ENCODE measurements at places on chromosomes 3 and 15.
A peak's percentile ranks its signal among the peaks of the same experiment; 100 is the strongest.

DNA sequence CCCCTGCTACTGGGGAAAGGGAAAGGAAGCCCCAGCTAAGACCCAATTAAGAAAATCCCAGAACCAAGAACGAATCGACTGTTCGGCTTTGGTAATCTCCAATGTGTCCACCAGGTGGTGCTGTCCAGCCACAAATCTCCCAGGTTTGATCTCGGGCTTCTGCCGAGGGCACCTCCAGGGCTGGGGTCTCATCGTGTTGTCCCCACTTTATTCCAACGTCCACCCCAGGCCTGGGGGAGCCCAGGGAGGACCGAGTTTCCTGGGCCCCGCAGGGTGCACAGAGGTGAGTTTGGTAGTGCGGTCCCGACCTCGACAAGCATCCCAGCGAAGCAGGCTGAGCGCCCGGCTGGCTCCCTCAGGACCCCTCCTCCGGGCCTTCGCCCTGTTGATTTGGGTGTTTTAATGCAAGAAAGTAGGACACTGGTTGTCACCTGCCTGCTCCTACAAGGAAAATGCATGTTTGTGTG is 185.1 kb downstream of the GOLGA6L6 start:
- peak; percentile 71 for DNase-seq

GRCh38 chr15:76296849-76297248 is 14.4 kb downstream of the ETFA start:
- no peak for DNase-seq

GRCh38 chr3:100103558-100104441 is 10.5 kb downstream of the FILIP1L start:
- DNase-seq, result no peak

- DNase-seq, result no peak
Measured at GRCh38 chr3:99842826-99843589, 25.3 kb downstream of the CMSS1 start.

GRCh38 chr15:97944724-97945123 is 15.8 kb upstream of the ARRDC4 start:
- DNase-seq, result no peak

DNA sequence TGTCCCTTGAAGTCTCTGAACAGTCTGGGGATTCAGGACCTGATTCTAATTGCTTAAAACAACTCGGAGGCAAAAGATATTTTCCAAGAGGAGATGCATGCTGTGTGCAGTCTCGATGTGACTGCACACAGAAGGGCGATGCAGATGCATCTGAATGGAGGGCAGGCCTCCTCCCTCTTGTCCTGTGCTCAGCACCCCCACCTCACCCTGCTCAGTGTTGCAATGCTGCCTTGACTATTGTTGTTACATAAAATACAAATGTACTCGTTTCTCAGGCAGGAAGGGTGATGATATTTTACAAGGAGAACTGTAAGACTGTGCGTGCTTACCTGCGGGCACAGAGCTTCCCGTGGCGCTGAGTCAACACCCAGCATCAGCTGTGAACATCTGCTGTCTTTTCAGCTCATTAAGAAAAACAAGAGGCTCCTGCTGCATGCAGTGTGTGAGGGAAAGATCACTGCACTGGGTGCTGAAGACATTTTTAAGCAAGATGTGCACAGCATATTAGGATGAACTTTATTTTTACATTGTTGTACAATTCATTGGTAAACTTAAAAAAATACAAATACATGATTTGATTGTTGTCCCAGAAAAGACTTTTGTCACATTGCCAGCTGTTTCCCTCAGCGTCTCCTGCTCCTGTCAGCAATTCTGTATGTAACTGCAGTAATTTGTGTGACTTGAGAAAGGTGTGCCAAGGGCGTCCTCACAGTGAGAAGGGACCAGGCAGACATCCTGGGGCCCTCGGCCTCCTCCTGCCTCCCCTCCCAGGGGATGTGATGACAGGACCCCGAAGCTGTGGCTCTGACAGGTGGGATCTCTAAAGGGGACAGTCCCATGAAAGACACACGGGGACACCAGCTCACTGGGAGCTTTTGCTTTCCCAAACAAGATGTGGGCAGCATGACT is 56.3 kb upstream of the RPL32 start:
- no peak for DNase-seq

DNA sequence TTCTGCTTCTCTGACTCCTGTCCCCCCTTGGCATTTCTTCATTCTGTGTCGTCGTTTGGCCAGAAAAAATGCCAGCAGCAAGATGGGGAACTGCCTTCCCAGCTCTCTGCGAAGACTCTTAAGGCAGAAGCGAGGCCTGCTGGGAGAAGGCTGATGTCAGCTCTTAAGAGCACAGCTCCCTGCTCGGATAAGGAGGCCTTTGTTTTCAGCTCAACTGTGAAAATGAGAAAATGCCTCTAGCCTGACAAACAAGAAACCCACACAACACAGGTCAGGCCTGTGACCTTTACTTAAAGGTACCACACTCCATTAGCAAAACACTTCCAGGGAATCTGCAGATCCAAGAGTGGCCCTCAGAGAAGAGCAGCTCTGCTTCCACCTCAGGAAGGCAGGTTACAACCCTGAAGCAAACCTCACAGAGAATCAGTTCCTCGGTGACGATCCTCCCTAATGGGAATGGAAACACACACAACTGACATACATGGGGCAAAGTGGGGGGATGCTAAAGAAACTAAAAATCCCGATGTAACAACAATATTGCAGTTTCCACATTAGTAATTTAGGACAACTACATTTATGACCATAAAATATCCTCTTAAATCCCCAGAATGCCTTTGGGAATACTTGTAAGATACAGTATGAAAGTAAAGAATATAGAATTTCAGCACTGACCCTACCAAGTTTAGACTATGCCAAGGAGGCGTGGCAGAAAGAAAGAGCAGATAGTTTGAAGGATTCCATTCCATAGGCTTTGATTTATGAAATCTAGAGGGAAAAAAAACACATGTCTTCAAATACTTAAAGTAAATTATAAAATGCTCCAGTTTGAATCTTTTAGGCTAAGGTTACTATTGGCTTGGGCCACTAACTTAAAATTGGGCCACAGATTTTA is 52.1 kb downstream of the VGLL4 start:
- no peak for DNase-seq

GRCh38 chr3:126903521-126903920 is 79.4 kb upstream of the PLXNA1 start:
- DNase-seq, result no peak

DNA sequence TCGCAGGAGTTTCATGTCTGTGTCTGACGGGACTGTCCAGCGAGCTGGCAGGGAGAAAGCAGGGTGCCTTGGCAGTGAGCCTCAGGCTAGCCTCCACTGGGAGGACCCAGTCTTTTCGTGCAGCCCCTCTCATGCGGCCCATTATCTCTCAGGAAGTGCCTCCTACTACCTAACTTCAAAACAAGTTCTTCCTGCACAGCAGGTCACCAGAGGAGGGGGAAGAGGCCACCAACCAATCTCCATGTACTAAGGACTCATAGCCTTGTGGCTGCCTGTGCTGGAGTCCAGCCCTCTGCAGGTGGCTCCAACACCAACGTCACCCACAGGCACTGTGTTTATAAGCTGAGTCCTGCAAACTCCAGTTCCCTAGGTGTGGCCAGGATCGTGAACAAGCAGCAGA is 4.8 kb downstream of the VIPR1 start:
- DNase-seq, result no peak

GRCh38 chr15:92845126-92845508 is 55.0 kb upstream of the CHD2 start:
- peak; percentile 57 for DNase-seq

GRCh38 chr15:62709261-62709660 is 333.3 kb upstream of the TPM1 start:
- DNase-seq, result no peak

- DNase-seq, result no peak
Measured at GRCh38 chr15:63221346-63221745, 31.9 kb downstream of the RAB8B start.

- no peak for DNase-seq
Measured at GRCh38 chr3:149801195-149801594, 8.8 kb upstream of the ANKUB1 start.

DNA sequence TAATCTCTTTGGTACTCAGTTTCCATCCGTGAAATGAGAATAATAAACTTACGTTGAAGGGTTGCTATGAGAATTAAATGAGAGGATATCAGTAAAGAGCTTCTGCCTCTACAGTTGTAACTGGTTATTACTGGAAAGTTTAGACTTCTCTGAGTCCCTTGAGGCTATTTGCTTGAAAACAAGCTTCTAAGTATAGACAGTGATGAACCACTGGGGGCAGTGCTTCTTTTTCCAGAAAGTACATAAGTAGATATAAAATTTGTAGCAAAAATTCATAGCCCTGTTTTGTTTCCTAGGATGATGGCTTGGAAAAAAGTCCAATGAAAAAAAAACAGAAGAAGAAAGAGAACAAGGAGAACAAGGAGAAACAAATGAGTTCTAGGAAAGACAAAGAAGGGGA is 87.1 kb downstream of the RGMA start:
- no peak for DNase-seq

GRCh38 chr15:56984681-56985481 is 66.4 kb downstream of the TCF12 start:
- no peak for DNase-seq

DNA sequence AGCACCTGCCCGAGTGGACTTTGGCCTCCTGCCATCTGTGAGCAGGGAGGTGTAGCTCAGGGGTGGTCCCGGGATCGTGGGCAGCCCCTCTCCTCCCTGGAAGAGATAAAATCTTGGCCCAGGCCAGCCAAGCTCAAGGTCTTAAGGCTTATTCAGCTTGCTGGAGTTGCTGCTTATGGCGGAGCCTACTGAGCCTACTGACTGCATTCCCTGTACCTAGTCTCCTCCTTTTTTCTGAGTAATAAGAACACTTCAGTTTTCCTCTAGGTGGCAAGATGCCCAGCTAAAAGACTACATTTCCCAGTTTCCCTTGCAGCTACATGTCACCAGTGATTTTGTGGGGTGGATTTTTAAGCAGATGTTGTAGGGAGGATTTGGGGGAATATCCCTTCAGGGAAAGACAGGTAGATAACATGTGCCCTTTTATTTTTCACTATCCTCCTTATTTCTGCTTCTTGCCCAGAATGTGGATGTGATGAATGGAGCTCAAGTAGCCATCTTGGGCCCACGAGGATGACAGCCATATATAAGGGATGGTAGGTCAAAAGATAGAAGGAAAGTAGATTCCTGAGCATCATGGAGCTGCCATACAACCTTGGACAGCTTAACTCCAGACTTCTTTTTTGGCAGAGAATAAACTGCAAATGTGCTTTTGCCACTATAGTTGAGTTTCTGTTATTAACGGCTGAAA is 41.4 kb upstream of the INSYN1 start:
- DNase-seq, result no peak

- DNase-seq, result peak; percentile 82
Measured at GRCh38 chr3:39267631-39268548, 11.9 kb downstream of the CX3CR1 start.

GRCh38 chr15:76756381-76756780 is 148.8 kb downstream of the SCAPER start:
- no peak for DNase-seq

- DNase-seq, result no peak
Measured at GRCh38 chr15:63544258-63545026, 40.0 kb downstream of the USP3 start.

DNA sequence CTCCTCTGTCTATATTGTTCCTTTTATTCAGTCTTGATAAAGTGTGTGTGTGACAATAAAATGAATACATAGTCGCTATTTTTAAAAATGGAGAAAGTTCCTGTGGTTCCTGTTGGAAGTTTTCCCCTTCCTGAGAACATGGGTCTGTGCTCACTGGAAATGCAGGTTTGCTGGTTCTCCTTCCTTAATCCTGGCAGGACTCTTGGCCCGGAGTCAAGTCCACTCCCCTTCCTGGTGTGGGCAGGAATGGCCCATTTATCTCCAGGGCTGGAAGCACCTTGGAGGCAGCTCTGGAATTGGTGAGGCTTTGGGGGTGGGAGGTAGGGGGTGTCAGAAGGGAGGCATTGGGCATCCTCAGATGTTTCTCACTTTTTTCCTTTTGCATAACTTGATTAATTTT is 30.1 kb downstream of the FOXL2 start:
- DNase-seq, result no peak

- DNase-seq, result no peak
Measured at GRCh38 chr3:8622873-8623691, 21.5 kb downstream of the SSUH2 start.

DNA sequence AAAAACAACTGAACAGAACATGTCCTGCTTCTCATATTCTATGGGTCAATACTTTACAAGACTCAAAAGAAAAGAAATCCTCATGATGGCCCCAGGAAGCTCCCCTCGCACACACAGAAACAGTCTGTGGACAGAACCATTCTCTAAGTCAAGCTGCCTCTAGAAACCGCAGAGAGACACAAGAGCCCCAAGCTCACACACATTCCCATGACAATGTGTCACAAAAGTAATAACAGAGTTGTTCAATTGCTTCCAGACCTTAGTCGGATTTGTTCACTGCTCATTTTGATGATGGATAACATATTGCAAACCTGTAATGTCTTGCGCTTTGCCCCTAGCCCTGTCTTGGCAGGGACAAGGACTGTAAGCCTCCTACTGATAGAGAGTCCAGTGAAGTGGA is 60.9 kb downstream of the UMPS start:
- no peak for DNase-seq

- no peak for DNase-seq
Measured at GRCh38 chr3:130755666-130756065, 9.0 kb upstream of the PIK3R4 start.

DNA sequence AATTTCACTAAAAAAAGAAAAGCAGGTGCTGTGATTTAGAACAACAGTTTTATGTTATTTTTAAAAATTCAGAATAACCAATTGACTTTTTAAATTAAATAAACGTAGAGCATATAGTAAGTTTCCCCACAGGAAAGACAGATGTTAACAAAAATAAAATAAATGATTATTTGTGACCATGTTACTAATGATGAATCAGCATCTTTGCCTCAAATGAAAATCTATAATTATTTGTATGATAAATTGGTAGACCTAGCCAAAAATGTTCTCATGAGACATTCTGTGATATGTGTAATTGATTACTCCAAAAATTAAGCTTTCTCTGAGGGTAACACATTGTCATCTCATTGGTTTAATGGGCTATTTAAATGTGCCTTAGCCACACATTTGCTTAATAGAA is 948.0 kb downstream of the NAALADL2 start:
- no peak for DNase-seq

DNA sequence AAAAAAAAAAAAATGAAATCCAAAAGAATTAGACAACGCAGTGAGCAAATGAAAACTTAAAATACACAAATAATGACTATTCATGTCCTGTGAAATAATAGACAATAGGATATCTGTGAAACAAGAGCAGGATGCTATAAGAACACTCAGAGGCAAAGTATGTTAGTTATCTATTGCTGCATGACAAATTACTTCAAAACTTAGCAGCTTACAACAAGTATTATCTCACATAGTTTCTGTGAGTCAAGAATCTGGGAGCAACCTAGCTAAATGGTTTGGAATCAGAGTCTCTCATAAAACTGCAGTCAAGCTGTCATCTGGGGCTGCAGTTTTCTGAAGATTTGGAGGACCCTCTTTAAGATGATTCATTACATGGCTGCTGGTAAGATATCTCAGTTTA is 36.5 kb upstream of the ZMAT3 start:
- DNase-seq, result no peak

Data from central memory CD4-positive, alpha-beta T cell (primary cell).